CD4-positive, alpha-beta T cell treated with Interferon gamma for 1 hour (primary cell): ENCODE measurements at places on chromosomes 1 and 21.

DNA sequence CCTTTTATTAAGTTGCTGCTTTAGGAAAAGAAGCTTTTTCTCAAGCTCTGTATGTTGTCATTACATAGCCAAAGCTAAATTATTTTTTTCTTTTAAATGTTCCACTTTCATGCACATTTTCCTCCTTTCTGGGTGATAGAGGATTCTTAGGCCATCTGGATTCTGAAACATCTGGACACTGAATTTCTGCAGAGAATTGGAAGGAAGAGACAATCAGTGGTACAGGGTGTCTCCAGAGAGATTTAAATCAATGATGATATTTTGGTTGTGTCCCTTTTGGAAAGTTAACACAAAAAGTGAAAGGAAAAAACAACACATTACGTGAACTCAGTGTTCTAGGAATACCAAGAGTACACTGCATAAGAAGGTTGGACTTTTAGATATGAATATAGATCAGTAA, 211.4 kb upstream of the PKN2 start:
- DNase-seq, result no peak

- DNase-seq, result no peak
Measured at GRCh38 chr1:51736702-51737101, 119.8 kb downstream of the OSBPL9 start.

GRCh38 chr1:33721301-33721815, 142.5 kb upstream of the HMGB4 start:
- no peak for DNase-seq

- no peak for DNase-seq
Measured at GRCh38 chr1:205315008-205315618, 6.4 kb downstream of the NUAK2 start.

GRCh38 chr1:202553560-202554038, 156.7 kb downstream of the SYT2 start:
- peak; percentile 2 for DNase-seq

GRCh38 chr1:118272884-118273283, 87.9 kb upstream of the SPAG17 start:
- DNase-seq, result no peak

DNA sequence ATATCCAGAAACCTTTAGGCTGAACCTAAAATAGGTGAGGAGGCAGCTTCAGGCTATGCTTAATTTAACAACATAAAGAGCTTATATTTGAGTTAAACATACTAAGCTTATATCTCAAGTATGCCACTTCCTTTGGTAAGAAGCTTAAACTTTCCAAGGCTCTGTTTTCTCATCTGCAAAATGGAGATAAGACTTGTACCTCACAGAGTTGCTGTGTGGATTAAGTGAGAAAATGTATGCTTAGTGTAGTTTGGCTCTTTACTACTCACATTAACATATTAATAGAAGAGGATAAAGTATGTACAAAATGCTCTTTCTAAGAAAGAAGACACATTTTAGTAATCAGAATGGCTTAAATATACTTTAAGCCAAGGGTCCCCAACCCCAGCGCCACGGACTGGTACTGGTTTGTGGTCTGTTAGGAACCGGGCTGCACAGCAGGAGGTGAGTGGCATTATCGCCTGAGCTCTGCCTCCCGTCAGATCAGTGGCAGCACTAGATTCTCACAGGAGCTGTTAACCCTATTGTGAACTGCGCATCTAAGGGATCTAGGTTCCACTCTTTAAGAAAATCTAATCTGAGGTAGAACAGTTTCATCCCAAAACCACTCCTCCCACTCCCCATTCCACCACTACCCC, 77.2 kb downstream of the HS2ST1 start:
- DNase-seq, result no peak

DNA sequence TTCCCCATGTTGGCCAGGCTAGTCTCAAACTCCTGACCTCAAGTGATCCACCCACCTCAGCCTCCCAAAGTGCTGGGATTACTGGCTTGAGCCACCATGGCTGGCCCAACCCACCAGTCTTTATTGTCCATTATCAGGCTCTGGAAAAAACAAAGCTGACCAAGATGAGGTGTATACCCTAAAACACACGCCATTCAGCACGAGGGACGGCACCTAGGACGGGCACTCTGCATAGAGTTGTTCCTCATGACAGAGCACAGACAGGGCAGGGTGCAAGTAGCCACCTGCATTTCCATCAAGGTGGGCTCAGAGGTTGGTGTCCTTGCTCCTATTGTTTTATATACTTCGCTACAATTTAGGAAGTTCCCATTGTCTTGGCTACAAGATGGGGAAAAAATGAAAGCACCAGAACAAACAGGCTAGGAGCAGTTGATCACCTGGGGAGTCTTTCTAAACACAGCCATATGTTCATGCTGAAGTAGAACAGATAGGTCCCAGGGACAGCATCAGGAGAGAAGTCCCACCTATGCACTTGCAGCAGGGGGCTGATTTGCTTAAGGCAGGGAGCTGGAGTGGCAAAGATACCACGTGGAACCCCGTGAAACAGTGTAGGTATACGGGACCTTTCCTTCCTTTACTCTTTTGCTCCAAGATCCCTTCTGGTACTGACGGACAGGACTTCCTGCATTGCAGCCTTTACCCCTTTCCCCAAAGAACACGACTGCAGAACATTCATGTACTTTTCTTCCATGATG, 4.5 kb downstream of the KRTCAP2 start:
- DNase-seq, result no peak

GRCh38 chr1:12014141-12014991, 4.9 kb upstream of the MIIP start:
- no peak for DNase-seq

- no peak for DNase-seq
Measured at GRCh38 chr1:7564137-7564536, 207.0 kb upstream of the VAMP3 start.

DNA sequence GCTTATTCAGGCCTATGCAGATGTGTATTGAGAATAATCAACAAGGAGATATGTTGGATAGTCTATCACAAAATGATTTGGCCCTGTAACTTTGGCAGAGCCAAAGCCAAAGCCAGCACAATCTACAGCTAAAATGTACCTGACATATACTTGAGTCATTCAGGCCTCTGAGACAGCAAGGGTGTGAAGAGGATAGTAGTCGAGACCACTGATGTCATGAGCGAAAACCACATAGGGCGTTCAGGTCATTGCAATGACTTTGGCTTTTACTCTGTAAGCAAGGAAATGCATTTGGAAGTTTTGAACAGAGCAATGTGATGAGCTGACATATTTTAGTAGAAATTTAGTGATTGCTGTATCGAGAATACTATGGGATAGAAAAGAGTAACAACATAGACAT, 579.6 kb downstream of the AMY1C start:
- no peak for DNase-seq

- DNase-seq, result no peak
Measured at GRCh38 chr1:1433804-1434130, 1.7 kb upstream of the VWA1 start.

DNA sequence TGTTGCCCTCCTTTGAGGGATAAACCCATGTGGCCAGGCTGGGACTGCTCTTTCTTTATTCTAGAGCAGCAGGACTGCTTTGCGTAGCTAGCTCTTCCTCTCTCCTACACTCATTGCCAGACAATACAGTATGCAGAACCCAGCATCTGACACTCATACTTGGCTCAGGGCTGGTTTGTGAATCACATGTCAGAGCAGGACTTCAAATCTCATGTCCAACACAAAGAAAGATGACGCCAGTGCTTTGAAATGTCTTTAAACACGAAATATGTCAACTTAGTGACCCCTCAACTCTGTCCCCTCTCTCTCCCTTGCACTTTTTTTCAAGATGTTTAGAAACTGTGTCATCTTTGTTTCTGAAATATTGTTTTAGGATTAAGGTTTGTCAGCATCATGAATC, 135.0 kb downstream of the TGFB2 start:
- DNase-seq, result no peak

DNA sequence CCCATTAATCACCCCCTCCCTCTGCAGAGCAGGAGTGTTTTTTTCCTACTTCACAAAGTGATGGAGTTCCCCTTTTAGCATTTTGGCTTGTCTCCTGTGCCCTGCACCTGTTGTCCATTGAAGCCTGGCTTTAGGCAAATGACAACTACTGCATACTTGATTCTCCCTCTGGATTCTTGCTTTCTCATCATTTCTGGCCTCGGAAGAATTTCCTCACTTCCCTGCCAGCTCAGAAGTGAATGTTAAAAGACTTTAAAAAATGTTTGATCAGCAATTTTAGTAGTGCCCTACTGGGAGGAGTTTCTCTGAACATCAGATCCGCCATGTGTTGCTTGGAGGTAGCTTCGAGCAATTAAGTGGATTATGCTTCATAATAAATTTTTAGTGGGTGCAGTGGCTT, 28.1 kb downstream of the RCOR3 start:
- DNase-seq, result no peak

GRCh38 chr1:34441259-34442069, 264.8 kb downstream of the C1orf94 start:
- no peak for DNase-seq

DNA sequence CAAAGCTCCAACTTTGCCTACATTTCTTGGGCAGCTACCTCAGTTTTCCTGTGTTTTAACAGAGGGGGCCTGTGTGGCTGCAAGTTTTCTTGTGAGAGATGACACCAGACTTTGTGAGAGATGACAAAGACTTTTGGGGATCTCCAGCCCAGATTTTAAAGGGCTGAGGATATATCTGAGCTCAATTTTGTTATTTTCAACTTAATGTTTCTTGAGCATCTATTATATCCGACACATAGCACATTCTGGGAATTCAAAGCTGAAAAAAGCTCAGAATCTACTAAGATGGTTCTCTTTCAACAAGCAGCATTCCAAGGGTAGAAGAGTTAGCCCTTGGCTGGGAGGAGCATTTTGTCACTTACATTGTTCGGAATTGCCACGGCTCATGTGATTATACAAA, 53.4 kb upstream of the PTGFRN start:
- no peak for DNase-seq

DNA sequence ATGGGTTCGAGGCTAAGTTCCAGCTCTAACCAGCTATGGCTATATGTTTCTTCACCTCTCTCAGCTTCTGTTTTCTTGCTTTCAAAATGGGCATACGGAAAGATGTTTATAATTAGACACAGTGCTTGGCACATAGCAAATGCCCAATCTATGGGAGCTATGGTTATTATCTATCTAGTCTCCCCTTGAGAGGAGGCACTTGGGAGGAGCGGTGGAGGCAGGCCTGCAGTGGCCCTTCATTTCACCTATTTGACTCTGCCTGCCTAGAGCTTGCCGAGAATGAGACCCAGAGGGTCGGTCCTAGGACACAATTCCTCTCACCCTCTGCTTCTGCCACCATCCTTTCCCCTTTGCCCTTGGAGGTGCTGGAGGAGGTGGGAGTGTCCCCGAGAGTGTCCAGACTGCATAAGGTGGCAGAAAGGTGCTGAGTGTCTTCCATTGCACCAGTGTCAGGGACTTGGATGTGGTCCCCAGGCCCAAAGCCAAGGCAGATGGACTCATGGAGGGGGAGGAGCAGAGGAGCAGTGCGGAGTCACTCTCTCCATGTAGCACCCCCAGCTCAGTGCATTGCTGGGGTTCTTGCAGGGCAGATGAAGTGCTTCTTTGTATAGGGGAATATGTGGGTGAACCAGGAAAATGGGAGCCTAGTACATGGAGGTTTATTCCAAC, 9.0 kb downstream of the LGR6 start:
- no peak for DNase-seq

GRCh38 chr1:106406114-106406513, 650.4 kb upstream of the PRMT6 start:
- DNase-seq, result no peak

DNA sequence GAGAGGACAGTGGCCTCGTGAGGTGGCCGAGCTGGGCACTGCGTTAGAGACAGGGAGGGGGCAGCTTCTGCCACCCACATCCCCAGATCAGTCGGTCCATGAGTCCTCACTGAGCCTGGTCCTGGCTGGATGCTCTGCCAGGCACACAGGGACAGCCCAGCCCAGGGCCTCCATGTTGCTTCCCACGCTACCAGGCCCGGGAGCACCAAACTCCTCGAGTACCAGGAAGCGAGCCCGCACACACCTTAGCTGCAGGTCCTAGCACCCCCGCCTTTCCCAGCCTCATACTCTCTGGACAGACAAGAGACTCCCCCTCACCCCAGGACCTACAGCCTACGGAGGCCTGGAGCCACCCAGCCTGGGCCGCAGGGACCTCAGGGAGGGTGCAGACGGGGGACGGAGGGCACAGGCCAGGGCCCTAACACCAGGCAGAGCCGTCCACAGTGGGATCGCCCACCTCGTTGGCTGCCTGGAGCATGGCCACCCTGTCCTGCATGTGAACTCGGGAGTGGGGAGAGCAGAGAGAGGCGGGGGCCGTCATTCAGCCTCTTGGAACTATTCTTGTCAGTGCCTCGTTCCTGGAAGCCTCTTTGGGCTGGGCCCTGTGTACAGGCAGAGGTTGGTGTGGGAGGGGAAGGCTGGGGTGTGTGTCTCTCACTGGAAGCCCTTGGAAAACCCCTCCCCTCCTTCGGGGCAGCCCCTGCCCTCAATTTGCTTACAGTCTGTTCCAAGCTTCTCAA, 90.9 kb upstream of the RUNX3 start:
- no peak for DNase-seq

DNA sequence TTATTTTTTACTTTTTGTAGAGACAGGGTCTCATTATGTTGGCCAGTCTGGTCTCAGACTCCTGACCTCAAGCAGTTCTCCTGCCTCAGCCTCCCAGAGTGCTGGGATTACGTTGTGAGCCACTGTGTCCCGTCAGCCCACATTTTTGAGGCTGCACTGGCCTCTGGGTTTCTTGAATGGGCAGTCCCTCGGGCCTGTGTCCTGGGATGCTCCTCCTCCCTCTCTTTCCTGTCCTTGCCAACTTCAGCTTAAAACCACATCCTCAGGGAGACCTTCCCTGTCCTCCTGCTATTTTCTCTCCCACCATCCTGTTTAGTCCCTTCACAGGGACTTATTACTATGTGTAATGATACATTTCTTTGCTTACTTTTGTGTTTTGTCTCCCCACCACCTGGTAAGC, 31.4 kb upstream of the LYST start:
- DNase-seq, result no peak

GRCh38 chr1:189834813-189835212, 642.9 kb downstream of the BRINP3 start:
- no peak for DNase-seq

GRCh38 chr21:18041012-18041411, 203.6 kb upstream of the CHODL start:
- DNase-seq, result no peak
